ENCODE measurements at places on chromosomes 12 and 14.

- DNase-seq, result no peak
These were observed 27.4 kb downstream of the PCNX1 start for GRCh38 chr14:70934502-70935134.

DNA sequence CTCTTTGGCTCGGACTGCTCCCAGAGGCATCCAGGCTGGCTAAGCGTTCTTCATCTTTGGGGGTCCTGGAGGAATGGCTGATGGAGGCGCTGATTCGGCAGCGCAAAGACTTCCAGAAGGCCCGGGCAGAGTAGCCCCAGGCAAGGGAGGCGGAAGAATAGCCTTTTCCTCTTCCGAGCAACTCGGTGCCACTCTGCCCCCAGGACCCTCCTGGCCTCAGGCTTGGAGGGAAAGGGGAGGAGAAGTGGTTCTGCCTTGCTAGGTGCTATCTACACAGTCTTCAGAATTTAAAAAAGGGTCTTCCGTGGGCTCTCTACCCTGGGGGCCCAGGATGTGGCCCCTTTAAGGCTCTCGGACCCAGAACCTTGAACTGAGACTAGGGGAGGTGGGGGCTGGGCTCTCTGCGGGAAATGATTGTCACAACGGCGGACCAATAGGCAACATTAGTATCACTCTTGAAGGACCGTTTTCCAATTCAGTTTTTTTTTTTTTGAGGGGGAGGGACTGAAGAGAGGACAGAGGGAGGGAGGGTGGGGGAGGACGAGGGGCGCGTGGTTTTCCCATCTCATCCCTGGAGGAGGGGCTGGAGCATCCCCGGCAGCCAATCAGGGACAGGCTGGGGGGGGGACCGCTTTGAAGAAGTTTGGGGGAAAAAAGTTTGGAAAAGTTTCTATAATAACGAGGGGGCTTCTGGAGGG is at the start of gene NFATC4:
Gene NFATC4 (plus strand): TSS at position 671 of the 698 bp plus-strand sequence. CDS start 157 bp downstream, outside the sequence.
- DNase-seq, result peak; percentile 80

DNA sequence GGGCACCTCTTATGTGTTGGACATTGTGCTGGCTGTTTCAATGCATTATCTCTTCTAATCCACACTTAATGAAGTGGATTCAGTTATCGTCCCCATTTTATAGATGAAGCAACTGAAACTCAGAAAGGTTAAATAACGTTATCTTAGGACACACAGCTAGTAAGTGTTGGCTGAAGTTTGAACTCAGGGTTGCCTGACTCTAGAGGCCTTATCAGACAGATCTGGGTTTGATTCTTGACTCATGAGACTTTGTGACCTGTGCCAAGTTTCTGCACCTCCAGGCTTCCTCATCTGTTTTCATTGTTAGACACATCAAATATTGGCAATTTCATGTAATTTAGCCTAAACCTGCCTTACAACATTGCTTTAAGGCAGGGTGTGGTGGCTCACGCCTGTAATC is 18.2 kb upstream of the IRF2BPL start:
- DNase-seq, result no peak

DNA sequence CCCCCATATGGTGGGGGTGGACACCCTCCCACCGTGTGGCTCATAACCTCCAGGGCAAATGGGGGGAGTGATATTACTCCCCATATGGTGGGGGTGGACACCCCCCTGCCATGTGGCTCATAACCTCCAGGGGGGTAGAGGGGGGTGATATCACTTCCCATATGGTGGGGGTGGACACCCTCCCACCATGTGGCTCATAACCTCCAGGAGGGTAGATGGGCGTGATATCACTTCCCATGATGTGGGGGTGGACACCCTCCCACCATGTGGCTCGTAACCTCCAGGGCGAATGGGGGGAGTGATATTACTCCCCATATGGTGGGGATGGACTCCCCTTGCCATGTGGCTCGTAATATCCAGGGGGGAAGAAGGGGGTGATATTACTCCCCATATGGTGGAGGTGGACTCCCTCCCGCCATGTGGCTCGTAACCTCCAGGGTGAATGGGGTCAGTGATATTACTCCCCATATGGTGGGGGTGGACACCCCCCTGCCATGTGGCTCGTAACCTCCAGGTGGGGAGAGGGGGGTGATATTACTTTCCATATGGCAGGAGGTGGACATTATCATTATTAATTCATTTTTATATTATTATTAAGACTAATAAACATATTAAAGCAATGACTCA is 51.2 kb upstream of the OXA1L start:
- DNase-seq, result no peak

DNA sequence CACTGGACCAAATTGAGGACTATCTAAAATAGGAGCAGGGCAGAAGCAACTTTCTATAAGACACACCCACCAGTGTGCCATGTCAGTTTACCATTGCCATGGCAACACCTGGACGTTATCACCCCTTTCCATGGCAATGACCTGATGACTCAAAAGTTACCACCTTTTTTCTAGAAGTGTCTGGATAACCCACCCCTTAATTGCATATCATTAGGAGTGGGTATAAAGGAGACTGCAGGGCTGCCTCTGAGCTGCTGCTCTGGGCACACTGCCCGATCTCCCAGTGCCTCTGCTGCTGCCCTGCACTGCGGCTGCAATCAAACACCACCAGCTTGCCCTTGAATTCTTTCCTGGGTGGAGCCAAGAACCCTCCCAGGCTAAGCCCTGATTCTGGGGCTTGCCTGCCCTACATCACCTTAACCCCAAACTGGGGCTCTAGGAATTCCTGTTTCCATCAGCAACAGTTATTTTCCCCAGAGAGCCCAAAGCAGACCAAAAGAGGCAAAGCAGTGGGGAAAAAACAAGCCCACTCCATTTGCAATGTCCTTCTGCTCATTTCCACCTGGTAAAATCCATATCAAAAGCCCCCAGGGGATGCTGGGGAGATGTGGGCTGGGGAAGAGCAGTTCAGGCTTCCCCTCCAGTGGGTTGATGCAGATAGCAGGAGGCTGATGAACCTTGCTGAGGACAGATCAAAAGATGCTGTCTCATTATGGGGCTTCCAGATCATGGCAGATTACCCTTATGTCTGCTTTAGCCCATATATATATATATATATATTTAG is 129.5 kb upstream of the NCOR2 start:
- DNase-seq, result no peak

GRCh38 chr12:68832504-68832867 is 24.5 kb downstream of the MDM2 start:
- no peak for DNase-seq

GRCh38 chr12:99619389-99620158 is 28.0 kb upstream of the GARIN6 start:
- DNase-seq, result peak; percentile 15

- DNase-seq, result no peak
These were observed 46.5 kb downstream of the SPATS2 start for GRCh38 chr12:49413796-49414195.

DNA sequence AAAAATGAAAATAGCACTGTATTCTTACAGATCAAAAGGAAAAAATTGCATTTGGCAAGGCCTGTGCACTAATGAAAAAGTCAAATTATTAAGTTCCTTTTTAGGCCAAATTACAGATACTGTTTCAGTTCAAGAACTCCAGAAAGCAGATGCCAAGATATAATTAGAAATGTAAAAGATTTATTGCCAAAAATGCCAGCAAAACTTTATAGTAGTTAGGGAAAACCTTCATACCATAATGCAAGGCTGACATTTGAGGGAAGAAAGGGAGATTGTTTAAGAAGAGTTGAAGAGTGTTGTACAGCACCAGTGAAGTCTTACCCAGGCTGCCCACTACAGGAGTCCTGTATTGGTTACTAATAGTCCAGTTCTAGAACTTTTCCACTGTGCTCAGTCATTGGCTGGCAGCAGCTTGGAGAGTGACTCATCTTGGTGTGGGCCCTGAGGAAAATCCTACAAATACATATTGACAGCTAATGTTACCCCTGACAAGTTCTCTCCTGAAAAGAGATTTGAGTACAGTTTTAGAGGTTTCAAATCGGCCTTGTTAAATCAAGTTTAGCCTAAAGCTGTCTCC is 600.4 kb downstream of the C12orf50 start:
- DNase-seq, result no peak

DNA sequence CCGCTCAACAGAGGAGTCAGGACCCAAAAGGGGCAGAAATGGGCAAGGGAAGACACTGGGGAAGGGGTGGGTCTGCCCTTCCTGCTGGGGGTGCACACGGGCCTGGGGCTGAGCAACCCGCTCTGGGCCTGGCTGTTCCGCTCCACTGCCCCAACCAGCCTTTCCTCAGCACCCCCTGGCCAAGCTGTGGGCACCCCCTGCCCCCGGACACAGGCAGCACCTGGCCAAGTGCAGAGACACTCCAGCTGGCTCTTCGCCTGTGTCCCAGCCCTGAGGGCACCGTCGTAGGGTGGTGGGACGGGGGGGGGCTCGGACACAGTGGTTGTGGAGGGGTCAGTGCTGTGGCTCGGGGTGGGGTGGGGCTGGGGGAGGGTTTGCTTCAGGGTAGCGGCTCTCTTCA is 10.3 kb downstream of the PACS2 start:
- DNase-seq, result no peak

- DNase-seq, result no peak
These were observed 5.4 kb upstream of the GPR84 start for GRCh38 chr12:54369597-54370131.

DNA sequence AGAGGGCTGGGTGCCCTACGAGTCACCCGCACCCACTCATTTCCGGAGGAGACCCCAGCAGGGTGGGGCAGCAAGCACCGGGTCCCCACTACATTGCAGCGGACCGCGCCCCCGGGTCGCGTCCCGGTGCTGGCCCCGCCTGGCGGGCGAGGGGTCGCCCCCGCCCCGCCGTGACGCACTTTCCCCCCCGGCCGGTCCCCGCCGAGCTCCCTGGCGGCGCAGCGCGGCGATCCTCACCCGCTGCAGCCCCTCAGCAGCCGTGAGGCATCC is 106.1 kb downstream of the PRICKLE1 start:
- DNase-seq, result no peak

DNA sequence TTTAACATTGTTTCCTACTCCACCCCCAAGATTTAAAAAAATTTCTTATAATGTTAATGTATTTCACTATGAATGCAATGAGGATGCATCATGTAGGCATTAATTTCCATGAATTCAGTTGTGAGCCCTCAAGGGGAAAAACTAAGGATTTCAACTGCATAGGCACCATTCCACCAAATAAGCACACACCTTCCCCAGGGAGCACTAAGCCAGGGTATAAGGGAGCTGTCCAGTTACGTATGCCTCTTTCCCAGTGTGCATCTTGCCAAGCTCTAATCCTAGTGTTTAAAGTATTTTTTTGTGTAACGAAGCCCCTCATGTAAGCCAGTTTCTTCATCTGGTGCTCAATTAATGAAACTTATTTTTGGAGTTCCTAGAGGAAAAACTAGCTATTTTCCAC is 6.6 kb downstream of the FERMT2 start:
- DNase-seq, result no peak

- DNase-seq, result peak; percentile 89
These were observed at the start of gene AHNAK2 for GRCh38 chr14:104977681-104978653. Gene AHNAK2, minus strand, starts transcription at chr14:104978374. Its CDS starts 137 bp downstream, at chr14:104978237.

DNA sequence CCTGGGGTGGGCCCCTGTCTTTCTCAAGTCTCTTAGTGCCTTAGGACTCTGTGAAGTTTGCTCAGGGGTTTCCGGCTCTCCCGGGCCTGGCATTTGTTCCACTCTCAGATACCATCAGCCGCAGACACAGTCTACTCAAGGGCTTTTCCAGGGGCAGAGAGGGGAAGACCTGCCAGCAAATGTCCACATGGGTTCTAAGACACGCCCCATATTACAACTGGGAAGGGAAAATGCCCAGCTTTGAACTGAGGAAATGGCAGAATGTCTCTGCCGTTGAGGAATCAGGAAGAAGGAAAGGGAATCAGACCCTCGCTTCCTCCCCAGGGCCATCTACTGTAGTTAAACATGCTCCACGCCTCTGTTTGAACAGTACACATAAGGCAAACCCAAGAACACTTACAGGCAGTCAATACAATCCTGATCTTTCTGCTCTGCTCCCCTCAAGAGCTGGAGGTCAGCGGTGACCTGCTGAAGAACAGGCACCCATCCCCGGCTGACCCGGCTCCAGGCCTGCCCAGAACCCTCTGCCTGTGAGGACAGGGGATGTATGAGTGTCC is 7.9 kb downstream of the CCDC85C start:
- no peak for DNase-seq

GRCh38 chr12:107992870-107993451 is 136.1 kb upstream of the WSCD2 start:
- DNase-seq, result peak; percentile 24

GRCh38 chr12:52748578-52748977 is 28.6 kb downstream of the KRT76 start:
- DNase-seq, result no peak

DNA sequence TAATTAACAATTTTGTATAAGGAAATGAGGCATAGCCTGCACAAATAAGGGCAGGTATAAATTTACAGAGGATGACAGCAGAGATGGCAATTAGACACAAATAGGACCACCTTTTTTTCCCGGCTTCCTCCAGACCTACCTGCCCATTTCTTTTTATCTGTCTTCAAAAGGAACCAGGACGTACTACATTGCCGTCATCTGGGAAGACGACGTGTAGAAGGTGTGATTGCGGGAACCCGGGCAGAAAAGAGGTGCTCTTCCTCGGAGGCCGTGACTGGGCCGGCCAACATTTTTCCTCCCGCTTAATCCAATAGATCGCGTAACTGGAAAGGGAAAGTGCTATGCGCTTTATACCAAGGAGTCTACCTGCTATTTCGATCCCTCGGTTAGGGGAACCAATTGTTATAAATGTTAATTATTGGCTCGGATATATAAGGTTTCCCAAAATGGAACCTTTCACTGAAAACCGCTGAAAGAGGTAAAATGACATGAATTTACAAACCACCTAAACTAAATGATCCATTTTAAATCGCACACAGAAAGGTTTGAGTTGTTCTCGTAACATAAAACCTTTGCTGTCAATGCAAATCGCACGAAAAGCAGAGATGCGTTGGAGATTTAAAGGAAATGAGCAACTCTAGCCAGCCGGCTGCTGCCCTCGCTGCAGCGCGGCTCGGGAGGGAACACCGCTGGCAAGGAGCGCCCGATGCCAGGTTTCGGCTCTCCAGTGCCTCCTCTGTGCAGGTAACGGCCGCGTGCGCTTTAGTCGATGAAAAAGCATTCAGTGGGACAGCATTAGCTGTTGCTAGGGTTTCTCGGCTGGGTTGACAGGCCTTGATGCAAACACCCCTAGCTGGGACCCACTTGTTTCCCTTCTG is 2.8 kb upstream of the SIX1 start:
- DNase-seq, result no peak

DNA sequence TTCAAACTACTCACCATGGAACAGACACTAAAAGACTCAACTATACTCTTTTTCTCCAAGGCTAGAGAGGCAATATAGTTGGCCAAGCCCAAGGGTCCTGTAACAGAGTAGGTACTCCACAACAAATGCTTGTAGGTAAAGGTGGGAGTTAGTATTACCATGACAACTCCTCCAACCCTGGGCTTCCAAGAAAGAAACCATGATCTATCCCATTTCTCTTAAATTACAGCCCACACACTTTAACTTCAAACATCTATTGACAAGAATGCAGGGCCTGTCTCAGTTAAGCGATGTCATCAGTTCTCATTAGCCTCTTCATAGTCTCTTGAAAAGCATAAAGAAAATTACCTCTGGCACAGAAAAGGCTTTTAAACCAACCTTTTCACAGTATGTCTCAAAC is 25.0 kb downstream of the ERH start:
- no peak for DNase-seq

DNA sequence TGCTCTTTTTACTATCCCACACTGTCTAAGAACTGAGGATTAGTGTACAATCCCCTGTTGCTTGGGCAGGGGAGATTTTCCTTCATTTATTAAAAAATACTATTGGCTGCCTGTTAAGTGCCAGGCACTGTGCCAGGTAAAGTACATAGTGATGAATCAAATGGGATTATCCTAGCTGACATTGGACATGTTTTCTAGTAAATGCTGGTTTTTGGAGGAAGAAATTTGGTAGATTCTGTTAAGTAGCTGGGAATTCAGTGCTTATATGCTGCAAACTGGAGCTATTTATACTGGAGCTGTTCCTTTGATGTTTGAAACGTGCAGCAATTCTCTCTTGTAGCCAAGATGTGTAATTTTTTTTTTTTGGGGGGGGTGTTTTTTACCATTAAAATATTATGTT is 299.6 kb downstream of the EMP1 start:
- no peak for DNase-seq
